ENCODE measurements at places on chromosomes 3 and 15.

DNA sequence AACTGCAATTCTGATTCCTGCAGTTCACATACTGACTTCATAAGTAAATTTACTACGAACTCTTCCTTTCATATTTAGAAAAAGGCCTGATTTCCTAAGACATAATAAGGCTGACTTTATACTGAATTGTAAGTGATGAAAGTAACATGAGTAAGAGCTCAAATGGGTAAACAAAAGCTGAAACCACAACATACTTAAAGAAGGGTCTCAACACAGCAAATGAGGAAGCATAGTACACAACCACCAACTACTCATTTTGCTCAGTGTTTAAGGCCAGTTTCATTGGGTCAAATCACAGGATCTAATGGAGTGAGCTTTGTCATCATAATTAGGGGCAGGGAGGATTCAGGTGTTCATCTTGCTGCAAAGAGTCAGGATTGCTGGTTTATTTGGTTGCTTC, 81.4 kb downstream of the SETD2 start:
- no peak for DNase-seq

DNA sequence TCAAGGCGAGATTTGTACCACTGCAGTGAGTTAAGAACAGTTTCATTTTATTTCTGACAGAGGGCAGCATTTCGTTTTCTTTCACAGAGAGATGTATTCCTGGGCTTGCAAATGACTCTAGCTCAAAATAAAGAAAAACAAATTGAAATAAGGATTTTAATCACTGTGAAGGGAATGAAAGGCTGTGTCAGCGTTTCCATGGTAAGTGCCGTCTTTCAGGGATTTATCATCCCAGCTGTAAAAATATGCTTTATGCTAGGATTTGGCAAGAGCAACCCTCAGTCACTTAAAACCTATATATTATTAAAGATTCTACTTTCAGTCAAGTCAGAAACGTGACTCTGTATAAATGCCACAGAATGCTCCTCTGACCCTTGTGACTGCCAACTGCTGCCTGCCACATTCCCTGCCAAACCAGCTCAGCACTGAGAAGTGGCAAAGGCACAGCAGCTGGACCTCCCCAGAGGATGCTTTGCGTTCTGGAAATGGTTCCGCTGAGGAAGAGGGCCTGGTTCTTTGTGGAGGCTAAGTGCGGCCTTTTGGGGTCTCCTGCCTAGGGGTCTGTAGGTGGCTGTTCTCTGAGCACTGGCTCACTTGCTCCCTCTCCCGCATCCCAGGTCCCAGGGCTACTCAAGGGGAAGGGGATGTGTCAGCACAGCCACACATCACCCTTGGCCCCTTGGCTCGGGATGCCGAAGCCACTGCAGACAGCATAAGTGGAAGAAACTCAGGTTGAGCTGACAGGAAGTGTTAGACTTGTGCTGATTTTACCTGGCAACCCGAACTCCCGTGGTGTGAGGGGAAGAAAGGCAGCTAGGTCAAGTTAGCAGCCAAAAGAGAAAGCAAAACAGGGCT, 56.6 kb upstream of the POMGNT2 start:
- no peak for DNase-seq

DNA sequence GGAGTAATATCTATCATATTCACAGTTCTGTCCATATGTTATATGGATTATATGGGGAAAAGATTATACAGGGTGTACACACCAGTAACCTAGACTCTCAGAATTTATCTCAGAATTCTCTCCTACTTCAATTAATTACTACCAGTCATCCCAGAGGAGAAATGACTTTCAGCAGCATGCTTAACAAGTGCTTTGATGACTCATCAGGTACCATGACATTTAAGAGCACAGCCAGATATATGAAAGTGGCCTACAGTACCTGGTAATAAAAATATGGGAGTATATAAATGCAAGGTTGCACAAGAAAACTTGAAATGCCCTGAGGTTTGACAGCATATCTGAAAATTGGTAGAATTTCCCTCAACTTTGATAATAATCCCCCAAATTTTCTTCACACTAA, 1273.0 kb downstream of the OTOL1 start:
- DNase-seq: no peak

DNA sequence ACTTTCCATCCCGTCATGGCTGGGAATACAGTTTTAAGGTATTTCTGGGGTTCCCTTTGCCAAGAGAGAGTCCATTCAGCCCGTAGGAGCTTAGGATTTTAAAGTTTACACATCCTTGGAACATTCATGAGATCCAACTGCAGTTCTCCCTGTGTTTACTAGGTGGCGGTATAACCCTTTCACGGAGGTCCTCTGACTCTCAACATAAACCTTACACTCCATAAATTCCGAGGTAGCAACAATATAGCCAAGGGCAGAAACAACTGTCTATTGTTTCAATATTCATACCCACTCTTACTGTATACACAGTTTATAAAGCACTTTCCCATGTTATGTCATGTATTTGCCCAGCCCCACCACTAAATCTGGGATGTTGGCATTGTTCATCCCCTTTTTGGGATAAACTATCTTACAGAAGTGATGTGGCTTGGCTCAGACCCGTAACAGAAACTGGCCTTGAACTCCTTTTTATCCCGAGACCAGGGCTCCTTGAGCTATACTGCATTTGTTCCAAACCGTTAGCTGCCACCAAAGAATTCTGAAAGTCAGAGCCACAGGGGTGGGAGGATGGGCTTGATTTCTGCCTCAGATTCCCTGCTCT, 69.2 kb upstream of the COL6A5 start:
- no peak for DNase-seq

GRCh38 chr3:71051893-71052687, 531.4 kb downstream of the FOXP1 start:
- DNase-seq: no peak
